ENCODE measurements at places on chromosomes 13 and 19.

GRCh38 chr19:56403261-56403660 is 871 bp upstream of the ZNF583 start:
- peak; percentile 5 for DNase-seq

GRCh38 chr13:48962281-48962680 is 13.4 kb upstream of the FNDC3A start:
- DNase-seq: no peak

- DNase-seq: no peak
Measured at GRCh38 chr13:29859971-29860370, 9.6 kb upstream of the UBL3 start.

- DNase-seq: no peak
Measured at GRCh38 chr19:39057615-39058014, 25.3 kb upstream of the FBXO27 start.

Measured in stimulated activated CD4-positive, alpha-beta T cell treated with anti-CD3 and anti-CD28 coated beads, Interleukin-4, amount 100 ng/mL, for 4 hours (primary cell).